ENCODE measurements at places on chromosomes 4 and X.

GRCh38 chrX:154762537-154763296 lies at the start of gene DKC1:
Gene DKC1 (plus strand): TSS chrX:154762864. CDS start chrX:154762966, 102 bp downstream.
- peak; percentile 94 for DNase-seq

DNA sequence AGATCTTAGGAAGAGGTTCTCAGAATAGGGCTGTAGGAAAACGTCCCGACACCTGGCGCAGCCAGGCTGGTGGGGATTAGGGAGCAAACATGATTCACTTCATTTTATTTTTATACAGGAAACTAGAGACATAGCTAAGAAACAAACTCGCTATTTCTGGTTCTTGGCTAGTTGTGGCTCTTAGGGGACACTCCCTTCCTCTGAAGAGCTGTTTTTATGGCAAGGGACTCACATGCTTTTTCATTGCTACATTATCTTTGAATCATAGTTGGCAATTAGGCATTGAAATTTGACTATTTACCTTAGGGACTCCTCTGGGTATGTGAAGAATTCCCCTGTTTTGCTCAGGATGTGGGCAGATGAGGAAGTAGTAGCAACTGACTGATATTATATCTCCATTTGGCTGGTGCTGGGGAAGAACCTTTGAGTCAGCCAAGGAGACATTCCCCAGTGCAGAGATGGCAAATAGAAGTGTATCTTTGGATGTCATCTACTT lies 174.5 kb downstream of the SMIM20 start:
- no peak for DNase-seq

DNA sequence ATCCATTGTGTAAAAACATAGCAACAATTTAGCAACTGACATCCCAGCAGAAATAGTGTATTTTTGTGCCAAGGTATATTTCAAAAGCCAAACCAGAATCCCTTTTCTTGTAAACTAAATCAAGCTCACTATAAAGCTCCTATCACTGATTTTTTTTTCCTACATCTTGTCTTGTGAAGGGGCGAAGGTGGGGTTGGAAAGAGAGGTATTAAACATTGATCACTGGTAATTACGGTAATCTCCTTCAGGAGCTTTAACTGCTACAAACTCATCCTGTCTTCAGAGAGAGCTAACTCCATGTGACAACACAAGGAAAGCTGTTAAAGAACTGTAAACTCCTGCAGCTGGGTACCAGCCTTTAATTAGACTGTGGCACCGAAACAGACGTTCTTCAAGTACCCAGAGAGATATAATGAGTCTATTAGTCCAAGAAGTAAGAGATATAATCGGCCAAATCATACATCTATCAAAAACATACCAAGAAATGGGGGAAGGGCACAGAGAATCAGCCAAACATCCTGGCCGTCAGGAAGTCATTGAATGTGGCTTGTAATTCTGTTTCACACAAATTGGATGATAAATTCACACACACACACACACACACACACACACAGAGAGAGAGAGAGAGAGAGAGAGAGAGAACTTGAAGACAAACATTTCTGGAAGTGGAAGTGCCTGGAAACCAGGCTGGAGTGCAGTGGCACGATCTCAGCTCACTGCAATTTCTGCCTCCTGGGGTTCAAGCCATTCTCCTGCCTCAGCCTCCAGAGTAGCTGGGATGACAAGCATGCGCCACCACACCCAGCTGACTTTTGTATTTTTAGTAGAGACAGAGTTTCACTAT lies 111.9 kb upstream of the PPARGC1A start:
- no peak for DNase-seq

- no peak for DNase-seq
These were observed 97.8 kb downstream of the PARM1 start for GRCh38 chr4:75030649-75031235.

- no peak for DNase-seq
These were observed 18.3 kb downstream of the MAGED2 start for GRCh38 chrX:54825716-54826438.

GRCh38 chr4:152448854-152449253 lies 87.0 kb downstream of the FBXW7 start:
- DNase-seq, result no peak

DNA sequence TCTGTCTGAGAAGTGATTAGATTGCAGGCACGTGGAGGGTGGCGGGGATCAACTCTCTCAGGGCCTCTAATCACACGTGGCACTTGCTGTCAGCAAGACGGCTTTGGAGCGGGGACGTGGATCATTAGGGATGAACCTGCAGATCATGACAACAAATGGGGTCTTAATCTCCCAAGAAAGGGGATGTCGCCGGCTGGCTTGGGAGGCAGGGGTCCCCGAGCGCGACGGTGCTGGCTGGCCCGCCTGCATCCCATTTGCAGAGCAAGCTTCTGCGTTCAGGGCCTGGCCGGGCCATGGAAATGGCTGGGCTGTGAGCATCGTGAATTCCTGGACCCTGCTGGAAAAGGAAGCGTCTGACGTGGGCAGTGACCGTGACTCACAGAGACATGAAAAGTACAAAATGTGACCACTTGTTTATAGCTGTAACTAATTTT lies 85.1 kb upstream of the SHOX start:
- no peak for DNase-seq

GRCh38 chr4:94960708-94961107 lies 203.0 kb downstream of the BMPR1B start:
- DNase-seq, result no peak

- no peak for DNase-seq
These were observed 19.5 kb upstream of the SYTL5 start for GRCh38 chrX:37986893-37987292.

- no peak for DNase-seq
These were observed 123.0 kb upstream of the MAMLD1 start for GRCh38 chrX:150239946-150240642.

DNA sequence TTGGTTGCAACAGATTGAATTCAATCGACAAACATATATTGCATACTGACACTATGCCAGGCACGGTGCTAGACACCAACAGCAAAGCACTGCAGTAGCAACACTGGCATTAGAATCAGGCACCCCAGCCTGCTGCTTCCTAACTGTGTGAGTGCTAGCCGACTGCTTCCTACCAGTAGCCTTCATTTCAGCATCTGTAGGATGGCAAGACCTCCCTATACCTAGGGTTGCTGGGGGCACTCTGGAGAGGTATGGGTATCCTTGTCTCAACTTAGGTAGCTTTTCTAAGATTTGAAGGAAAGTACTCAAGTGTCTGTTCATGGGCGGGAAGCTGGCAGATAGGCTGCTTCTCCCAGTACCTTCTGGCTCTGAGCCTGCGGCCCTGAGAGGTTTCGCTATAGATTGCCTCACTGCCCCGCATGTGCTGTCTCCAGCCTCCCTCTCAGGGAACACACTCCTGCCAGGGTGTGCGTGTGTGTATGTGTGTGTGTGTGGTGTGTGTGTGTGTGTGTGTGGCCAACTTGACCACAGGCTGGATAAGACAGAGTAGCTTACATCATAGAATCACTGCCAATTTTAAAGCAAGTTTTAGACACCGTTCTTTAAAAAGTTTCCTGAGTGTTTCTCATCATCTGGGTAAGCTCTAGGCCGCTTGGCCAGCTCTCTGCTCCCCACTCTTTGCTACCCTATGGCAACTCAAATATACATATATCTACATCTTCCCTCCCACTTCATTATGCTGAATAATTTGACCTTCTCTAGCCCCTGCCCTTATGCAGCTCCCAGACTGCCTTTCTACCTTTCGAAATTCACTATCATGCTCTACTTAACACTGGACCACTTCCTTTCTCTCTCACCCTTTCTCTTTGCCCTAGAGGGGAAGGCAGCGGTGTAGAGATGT lies 97.0 kb upstream of the PJA1 start:
- no peak for DNase-seq

GRCh38 chrX:8305350-8305749 lies 134.3 kb upstream of the VCX2 start:
- DNase-seq, result no peak

GRCh38 chr4:151887816-151888180 lies 127.0 kb upstream of the GATB start:
- no peak for DNase-seq

- DNase-seq, result no peak
These were observed 1.5 kb upstream of the GPR78 start for GRCh38 chr4:8578717-8579116.

GRCh38 chr4:109576462-109576861 lies 16.4 kb downstream of the MCUB start:
- no peak for DNase-seq

DNA sequence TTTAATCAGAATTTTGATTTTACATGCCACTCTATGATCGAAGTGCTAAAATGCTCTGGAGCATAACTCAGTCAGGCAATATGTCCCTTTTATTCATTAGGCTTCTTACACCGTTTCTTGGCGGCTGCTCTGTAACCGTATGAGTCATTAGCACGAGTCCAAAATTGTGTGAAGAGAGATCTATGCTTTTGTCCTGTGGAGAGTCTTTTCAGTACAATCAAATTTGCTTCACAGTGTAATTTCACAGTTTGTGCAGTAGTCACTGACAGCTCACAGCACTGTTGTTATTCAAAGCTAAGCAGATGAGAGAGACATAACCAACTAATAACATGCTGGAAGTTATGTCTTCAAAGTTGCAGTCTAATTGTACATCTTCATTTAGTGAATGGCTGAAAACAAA lies 167.8 kb downstream of the PCDH10 start:
- DNase-seq, result no peak

GRCh38 chrX:111695297-111695880 lies 14.4 kb downstream of the ALG13 start:
- DNase-seq, result no peak

DNA sequence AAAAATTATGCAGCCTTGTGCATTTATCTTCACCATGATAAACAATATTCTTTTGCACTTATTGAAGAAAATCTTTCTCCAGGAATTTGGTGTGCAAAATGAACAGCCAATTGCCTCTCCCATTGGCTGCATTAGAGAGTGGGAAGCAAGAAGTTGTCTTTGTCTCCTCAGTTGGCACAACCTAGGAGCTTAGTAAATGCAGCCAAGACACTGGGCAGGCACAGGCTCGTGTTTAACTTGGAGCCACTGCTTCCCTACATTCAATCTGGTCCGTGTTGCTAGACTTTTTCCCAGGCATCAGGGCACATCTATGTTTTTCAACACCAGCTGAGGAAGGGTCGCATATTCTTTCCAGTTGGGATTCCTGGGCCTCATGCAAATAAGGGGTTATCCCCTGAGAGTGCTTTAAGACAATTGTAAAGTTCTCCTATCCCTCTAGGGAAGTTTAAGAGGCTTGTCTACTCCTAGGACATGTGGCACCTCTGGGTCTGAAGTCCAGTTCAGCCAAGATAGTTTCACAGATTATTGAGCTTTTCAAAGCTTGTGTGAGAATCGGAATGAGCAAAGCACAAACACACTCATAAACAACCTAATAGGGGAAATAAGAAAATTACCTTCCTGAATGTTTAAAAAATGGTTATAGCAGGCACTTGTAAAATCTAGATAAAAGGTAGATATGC lies 31.8 kb upstream of the SRD5A3 start:
- no peak for DNase-seq

- DNase-seq, result no peak
These were observed 130.5 kb downstream of the PPA2 start for GRCh38 chr4:105343146-105343931.

DNA sequence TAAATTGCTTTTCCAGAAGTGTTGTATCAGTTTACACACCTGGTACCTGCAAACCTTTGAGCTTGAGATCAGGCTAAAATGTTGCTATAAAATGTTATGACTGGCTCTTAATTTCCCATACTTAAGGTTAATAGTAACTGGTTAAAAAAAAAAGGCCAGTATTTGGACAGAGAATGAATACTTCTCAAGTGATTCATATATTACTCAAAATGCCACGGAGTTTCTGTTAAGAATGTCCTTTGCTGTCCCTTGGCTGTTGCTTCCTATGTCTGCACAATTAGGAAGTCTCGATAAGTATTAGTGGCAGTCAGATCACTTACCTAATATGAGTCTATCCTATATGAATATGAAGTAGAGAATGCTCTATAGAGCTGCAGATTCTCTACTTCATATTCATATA lies 232.2 kb upstream of the IGFBP7 start:
- DNase-seq, result no peak

DNA sequence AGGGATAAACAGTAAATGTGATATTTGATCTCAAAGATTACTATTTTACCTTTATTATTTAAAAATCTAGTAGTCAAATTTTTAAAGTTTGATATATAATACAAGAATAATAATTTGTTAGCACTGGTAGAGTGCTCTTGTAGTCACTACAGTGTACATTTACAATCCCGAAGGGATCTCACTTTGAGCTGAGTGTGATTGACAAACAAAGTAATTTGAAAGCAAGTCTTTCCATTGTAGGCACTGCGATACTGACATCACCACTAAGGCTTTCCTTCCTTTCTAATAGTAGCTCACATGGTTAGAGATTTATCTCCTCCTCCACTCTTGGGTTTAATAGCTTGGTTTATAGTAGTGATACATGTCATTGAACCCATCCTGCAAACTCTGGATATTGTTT lies 280.6 kb downstream of the PARM1 start:
- no peak for DNase-seq

GRCh38 chrX:8377041-8377440 lies 87.6 kb upstream of the VCX3B start:
- no peak for DNase-seq

DNA sequence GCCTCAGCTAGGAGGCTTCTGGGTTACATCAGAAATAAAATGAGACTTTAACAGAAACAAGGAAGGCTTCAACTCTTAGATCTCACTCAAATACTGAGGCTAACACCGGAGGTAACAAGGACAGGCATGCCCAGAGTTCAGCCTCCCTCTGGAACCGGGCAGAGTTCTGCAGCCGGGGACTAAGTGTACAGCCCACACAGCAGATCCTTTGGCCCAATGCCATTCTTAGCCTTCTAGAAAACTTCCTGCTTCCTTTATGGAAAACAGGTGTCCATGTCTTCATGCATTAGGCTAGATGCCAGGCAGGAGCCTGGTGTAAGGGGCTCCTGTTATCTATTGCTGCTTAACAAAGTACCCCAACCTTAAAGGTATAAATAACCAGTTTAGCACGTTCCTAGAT lies 369.7 kb downstream of the BCOR start:
- DNase-seq, result no peak

- no peak for DNase-seq
These were observed 210.0 kb upstream of the AGTR2 start for GRCh38 chrX:115960440-115961084.

DNA sequence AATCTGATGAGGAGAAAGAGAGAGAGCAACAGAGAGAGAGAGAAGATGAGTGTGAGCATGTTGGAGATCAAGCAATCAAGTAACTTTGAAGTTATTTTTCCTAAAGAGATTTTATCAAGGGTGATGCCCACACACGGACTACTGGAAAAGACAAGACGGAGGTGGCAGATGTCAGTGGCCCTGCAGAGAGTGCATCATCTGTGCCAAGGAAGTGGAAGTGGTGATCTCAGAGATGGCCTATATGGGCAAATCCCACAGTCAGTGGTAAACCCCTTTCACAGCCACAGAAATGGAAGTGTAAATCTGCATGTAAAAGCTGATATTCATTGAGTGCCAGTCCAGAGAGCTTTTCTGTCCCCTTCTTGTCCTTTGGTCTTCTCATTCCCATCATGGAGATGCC lies 577.2 kb upstream of the AADAT start:
- no peak for DNase-seq

DNA sequence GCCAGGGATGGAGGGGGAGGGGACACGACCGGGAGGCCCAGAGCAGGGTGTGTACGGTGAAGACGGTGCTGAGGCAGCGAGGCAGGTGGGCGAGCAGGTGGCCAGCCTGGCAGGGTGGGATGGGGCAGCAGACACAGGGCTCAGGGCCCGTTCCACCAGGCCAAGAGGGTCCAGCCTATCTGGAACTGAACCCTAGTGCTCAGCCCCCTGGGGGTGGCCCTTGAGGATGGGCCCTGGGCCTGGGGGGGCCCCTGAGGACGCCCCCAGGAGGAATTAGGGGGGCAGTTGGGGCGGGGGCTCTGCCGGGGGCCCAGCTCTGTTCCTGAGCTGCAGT lies 3.0 kb upstream of the HGFAC start:
- DNase-seq, result no peak

GRCh38 chr4:79013756-79014155 lies 74.5 kb upstream of the PAQR3 start:
- DNase-seq, result no peak
